Activated T-helper 1 cell treated with anti-CD3 and anti-CD28 coated beads, Interleukin-12 subunit alpha, Interleukin-12 subunit beta, Interleukin-2, Interleukin-4 antibody, amounts not matched to agents 30 ng/mL and 10 ng/mL and 1 ng/mL, durations not matched to agents 14 hours and 24 hours and 36 hours (primary cell): ENCODE measurements at places on chromosomes 4 and X.

GRCh38 chr4:169282429-169283113 lies 11.8 kb upstream of the SH3RF1 start:
- no peak overlapping the region for H3K27ac ChIP-seq
- no peak overlapping the region for H3K4me3 ChIP-seq
- H3K36me3 ChIP-seq = no peaks in the 10 kb centered on the region
- H3K4me1 ChIP-seq = no peaks in the 10 kb centered on the region
- peaks cover 9% of the 10 kb centered on the region for H3K27me3 ChIP-seq

GRCh38 chr4:185186769-185187168 lies 17.0 kb downstream of the CFAP97 start:
- peaks cover 19% of the 10 kb centered on the region for H3K4me1 ChIP-seq
- no peaks in the 10 kb centered on the region for H3K27me3 ChIP-seq
- H3K27ac ChIP-seq = no peak overlapping the region

- no peaks in the 10 kb centered on the region for H3K4me1 ChIP-seq
- H3K27me3 ChIP-seq = no peaks in the 10 kb centered on the region
- no peak for DNase-seq
- no peak overlapping the region for H3K27ac ChIP-seq
- no peak overlapping the region for H3K4me3 ChIP-seq
Measured at GRCh38 chr4:106627051-106627450, 258.5 kb upstream of the GIMD1 start.

DNA sequence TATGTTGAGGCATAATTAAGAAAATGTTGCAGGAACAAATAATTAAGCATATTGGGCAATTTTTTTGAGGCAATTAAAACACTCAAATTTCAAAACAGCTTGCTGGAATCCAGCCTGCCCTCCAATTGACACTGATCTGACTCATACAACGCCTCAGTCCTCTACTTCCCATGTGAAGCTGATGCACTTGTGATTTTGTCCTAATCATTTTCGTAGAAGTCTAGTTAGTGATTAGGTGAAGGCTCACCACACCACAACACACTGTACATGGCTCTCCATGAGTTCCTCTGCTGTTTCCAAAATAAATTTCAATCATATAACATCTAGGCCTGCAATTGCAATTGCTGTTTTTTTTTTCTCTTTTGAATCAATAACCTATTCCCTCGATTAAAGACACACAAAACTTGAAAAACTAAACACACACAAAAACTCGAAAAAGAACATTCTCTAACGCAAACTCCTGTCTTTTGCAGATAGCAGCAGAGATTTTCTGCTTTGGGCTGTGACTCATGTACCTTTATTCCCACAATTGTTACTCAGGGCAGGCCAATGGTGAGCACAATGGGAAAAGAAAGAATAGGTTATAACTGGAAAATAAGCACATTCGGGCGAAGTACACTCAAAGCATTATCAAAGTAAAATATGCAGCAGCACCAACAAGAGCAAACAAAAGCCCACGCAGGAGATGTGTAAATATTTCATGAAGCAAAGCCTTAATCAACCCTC lies 1.7 kb downstream of the GPRIN3 start:
- H3K4me3 ChIP-seq = peak overlapping the region; percentile 95
- no peaks in the 10 kb centered on the region for H3K27me3 ChIP-seq
- H3K36me3 ChIP-seq = peaks cover 28% of the 10 kb centered on the region
- DNase-seq = no peak

GRCh38 chr4:151628001-151628608 lies 132.7 kb downstream of the GATB start:
- no peak overlapping the region for H3K4me3 ChIP-seq
- no peak overlapping the region for H3K27ac ChIP-seq
- H3K36me3 ChIP-seq = peaks cover 2% of the 10 kb centered on the region
- peaks cover 26% of the 10 kb centered on the region for H3K27me3 ChIP-seq
- H3K4me1 ChIP-seq = peaks cover 7% of the 10 kb centered on the region
- no peak for DNase-seq

DNA sequence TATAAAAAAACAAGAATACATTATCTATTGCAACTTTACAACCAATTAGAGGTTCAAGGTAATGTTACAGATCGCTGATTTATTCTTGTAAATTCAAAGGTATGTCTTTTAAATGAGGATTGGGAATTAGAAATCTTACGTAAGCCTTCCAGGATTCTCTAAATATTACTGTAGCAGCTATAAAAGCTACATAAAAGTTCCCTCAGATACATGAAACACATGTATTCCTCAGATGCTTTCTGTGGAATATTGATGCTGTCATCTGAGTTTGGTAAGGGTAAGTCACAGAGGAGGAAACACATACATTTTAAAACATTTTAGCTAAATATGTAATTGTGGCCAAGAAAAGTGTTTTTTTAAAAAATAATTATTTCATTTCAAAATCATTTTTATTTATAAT lies 3.4 kb downstream of the AFP start:
- H3K27me3 ChIP-seq = peaks cover 4% of the 10 kb centered on the region
- no peak for DNase-seq
- no peak overlapping the region for H3K27ac ChIP-seq
- no peaks in the 10 kb centered on the region for H3K36me3 ChIP-seq
- no peak overlapping the region for H3K4me3 ChIP-seq
- no peaks in the 10 kb centered on the region for H3K4me1 ChIP-seq

- H3K4me3 ChIP-seq = no peak overlapping the region
- no peak overlapping the region for H3K27ac ChIP-seq
- no peaks in the 10 kb centered on the region for H3K4me1 ChIP-seq
- no peaks in the 10 kb centered on the region for H3K36me3 ChIP-seq
Measured at GRCh38 chr4:127174201-127174600, 458.6 kb upstream of the INTU start.

DNA sequence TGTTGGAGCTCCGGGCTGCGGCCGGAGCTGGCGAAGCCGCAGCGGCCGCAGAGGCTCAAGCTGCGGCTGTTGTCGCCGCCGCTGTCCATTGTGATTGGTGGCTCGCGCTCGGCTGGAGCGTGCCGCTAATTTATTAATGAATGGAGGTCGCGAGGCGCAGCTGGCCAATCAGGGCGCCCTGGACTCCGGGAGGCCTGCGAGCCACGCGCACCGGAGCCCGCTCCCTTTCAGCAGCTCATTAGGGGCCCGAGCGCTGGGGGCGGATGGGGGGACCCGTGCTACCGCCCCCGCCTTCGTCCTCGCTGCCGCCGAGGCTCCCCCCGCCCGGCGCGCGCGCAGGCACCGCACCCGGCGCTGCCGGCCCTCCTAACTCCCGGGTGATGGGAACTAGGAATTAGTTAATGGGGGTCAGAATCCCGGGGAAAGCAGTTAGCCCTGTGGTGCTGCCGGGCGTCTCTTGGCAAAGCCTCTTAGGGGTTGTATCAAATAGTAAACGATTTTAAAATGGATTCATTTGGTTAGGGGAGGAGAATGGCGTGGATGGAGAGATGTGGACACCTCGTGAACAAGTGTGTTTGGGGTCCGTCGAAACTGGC lies 589 bp upstream of the NEUROG2 start:
- peak overlapping the region; percentile 95 for H3K4me3 ChIP-seq
- peaks cover 86% of the 10 kb centered on the region for H3K27me3 ChIP-seq
- H3K36me3 ChIP-seq = peaks cover 3% of the 10 kb centered on the region
- peaks cover 81% of the 10 kb centered on the region for H3K4me1 ChIP-seq
- DNase-seq = no peak
